CD4-positive, alpha-beta T cell treated with Interleukin-10 for 1 hour (primary cell): ENCODE measurements at places on chromosomes 5 and 9.
A peak's percentile ranks its signal among the peaks of the same experiment; 100 is the strongest.

GRCh38 chr5:157571357-157571827, 4.2 kb downstream of the ADAM19 start:
- peak; percentile 47 for DNase-seq

- DNase-seq = no peak
Observed at GRCh38 chr9:89425024-89425805, 72.7 kb downstream of the SEMA4D start.

DNA sequence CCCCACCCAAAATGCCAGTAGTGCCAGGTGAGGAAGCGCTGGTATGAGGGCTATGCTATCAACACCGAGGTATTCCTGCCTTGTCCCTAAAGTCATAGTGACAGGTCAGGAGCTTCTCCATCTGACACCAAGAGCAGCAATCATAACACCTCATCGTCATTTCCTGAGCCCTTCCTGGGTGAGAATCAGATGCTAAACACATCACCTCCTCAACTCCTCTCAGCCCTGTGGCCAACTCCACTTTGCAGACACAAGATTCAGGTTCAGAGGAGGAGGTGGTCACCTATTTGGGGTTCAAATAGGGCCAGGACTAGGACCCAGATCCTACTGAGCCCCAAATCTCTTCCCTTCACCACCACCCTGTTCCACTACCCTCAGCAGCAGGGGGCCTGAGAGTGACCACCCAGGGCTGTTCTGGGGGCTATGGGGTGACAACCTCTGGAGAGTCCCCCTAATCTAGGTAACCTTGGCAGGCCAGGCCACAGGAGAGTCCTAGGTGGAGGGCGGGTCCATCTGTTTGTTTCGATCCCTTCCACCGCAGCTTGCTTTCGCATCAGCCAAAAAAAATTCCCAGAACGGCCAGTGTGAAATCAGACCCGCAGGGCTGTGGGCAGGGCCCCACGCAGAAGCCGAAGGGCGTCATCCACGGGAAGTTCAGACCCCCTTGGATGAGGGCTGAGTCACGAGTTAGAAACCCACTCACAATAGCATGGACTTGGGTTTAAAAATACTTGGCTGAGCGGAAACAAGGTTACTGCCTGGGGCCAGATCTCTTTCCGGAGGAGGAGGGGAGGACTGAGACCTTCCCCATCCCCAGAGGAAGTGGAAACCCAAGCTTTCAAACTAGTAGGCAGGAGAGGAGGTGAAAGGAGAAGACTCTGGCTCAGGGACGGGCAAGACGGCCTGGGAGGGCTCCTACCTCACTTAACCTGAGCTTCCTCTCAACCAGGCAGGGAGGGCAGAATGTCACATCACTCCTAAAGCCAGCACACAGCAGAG, 8.7 kb downstream of the STK10 start:
- DNase-seq = peak; percentile 77

GRCh38 chr9:112380102-112380824, at the start of gene HSDL2:
Gene HSDL2 (plus strand): TSS chr9:112380108. CDS start chr9:112380164, 56 bp downstream.
- peak; percentile 18 for DNase-seq

DNA sequence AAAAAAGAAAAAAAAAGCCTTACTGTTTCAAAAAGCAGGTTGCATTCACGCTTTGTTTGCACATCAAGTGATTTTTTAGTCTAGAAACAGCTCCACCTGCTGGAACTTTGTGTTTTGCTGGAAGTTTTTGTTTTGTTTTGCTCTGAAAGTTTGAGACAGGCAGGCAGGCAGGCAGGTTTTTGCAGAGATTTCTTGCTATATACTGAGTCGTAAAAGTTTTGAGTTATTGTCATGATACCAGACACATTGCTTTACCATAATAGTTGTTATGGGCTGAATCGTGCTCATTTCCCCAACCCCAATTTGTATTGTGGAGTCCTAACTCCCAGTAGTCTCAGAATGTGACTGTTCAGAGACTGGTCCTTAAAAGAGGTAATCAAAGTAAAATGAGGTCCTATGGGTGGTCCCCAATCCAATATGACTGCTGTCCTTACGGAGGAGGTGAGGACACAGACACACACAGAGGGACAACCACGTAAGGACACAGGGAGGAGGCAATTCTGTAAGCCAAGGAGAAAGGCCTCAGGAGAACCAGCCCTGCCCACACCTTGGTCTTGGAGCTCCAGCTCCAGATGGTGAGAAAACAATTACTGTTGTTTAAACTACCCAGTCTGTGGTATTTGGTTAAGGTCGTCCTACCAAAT, 20.9 kb downstream of the OR2Y1 start:
- peak; percentile 55 for DNase-seq

- no peak for DNase-seq
Observed at GRCh38 chr5:6361101-6361500, 17.2 kb downstream of the MED10 start.

DNA sequence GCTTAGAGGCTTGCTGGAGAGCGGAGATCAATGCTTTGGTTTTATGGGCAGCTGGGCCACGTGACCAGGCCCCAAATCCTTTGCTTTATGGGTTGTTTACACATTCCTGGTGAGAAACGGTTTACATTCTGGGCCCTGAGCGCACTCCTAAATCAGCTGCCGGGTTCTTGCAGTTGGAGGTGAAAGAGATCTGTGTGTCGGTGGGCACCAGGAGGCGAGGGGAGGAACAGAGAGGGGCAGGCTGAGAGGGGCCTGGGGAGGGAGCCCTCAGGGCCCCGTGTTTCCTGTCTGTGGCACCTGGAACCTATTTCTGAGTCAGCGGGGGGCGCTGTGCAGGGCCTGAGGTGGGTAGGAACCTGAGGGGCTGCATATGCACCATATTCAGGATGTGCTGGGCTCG, 63.5 kb upstream of the HAND1 start:
- DNase-seq = no peak

DNA sequence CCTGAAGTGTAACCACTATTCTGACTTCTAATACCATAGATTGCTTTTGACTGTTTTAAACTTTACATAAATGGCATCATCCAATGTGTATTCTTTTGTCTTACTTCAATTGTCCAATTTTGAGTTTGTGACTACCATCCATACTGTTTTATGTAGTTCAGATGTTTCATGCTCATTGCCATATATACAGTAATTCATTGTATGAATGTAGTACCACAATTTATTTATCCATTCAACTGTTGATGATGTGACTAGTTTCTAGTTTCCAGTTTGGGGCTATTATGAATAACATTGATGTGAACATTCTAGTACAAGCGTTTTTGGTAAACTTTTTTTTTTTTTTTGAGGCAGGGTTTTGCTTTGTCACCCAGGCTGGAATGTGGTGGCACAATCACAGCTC, 55.1 kb downstream of the HMGCS1 start:
- no peak for DNase-seq

DNA sequence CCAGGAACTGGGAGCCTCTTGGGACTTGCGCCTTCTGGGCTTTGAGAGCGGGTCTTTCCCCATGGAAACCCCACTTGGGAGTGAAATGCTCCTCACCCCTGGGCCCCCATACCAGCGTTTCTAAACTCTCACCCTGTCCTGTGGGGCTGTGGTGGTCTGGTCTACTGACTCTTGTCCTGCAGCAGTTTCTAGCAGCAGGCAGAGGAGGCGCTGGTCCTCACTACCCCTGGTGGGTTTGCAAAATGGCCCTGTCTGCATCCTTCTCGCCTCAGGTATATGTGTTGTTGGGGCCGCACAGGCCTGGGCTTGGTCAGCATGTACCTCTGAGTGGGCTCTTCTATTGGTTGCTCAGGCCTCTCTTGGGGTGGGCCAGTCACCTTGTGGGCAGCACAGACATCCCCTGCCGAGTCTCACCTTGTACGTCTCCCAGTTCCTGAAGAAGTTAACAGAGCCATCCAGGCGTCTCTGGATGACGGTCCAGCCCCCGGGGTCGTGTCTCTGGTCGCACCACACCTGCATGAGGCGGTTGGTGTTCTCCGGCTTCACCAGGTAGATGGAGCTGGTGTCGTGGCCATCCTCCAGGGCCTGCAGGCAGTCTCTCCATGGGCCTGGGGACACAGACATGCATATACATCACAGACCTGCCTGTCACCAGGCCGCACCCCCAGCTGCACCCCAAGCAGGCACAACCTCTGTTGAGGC, 29.0 kb downstream of the ANGPTL2 start:
- DNase-seq = no peak

DNA sequence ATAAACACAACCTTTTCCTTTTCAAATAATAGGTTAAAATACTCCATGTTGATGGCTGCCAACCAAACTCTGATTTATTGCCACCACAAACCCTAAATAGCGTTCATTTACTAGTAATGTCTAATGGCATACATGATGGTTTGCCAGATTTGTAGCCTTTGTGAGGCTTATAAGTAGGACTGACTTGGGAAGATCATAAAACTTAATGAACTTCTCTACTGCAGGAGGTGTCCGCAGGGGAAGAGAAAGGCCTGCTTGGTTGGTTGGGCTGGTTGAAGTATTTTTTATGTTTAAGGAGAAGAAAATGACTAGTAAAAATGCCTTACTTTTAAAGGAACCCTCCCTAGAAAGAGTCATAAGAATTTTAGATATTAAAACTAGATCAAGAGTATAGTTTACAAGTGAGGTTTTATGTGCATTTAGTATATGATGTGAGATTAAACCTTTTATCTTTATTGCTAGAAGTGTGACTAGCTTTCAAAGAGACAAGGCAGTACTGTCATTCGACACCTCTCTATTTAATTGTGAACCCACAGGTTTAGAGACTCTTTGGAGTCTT, 5.0 kb downstream of the PBX3 start:
- no peak for DNase-seq

DNA sequence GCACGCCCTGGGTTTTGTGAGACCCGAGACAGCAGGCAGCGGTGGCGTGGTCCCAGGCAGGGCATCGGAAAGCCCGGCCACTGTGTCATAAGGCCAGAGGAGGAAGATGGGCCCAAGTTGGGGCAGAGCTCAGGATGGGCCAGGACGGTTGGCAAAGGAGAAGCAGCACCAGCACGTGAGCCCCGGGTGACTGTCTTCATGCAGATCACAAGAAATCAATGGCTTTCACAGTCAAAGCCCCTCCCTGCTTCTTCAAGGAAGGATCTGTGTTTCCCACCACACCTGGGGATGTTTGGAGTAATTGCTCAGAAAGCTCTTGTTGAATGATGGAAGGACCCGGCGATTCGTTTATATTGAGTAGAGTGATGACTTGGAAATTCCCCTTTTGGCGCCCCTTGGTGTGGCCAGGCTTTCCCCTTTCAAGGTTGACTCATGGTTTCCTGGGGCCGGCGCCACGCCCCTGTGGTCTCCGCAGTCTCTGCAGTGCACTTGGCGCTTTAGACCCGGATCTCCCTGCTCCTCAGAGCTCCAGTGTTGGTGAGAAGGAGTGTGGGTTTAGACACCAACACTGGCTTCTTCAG, 52.1 kb downstream of the IL31RA start:
- DNase-seq = peak; percentile 70

- no peak for DNase-seq
Observed at GRCh38 chr9:34400275-34400674, 23.6 kb upstream of the MYORG start.

DNA sequence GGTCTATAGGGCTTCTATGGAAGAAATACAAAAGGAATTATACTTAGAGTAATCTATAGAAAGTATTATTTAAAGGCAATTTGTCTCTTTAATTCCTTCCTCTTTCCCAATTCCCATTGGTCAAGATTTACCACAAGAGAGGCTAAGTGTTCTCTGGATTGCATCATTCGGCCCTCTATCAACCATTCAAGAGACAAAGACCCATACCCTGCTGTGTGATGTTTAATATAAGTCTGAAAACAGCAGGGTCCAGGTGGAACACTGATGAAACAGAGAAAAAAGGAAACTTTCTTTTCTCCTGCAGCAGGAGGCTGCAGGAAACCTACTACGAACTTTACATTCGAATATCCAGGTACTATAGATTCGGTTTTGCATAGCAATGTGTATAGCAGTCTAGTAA, 323.4 kb downstream of the CHSY3 start:
- no peak for DNase-seq

DNA sequence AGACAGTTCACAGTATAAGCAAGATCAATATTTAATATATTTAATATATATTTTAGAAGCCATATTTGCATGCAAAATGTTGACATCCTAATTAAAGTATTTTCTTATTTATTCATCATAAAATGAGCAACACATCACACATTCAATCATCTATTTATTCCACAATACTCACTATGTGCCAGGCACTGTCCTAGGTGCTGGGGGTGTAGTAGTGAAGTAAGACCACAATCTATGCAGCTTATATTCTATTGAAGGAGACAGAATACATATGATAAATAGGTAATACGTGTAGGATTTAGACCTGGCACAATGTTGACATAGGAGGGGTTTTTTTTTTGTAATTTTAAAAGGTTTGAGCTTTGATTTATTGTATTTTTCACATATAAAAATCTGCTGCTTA, 63.1 kb downstream of the GRIN3A start:
- no peak for DNase-seq

DNA sequence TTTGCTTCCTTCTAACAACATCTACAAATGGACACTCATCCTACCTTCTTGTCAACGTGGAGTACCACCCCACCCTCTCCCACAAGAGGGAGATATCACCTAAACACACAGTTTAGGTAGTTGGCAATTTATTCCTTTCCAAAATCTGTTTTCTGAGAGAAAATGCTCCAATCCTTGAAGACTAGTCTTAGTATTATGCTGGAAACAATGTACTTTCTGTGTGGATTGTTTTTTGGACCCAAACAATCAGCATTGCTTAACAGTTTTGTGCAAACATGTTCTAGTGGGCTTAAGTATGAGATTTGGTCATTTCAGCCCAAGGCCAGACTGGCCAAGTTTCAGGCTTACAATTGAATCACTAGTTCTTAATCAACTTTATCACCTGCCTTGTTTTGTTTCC, 359.1 kb downstream of the ARHGEF28 start:
- DNase-seq = no peak

- no peak for DNase-seq
Observed at GRCh38 chr5:73812962-73813588, 187.1 kb downstream of the ARHGEF28 start.
